ENCODE measurements at places on chromosomes 11 and 22.

GRCh38 chr11:44955015-44955738 lies 4.5 kb upstream of the TP53I11 start:
- DNase-seq = peak; percentile 96

GRCh38 chr22:39383841-39384625 lies 15.5 kb upstream of the TAB1 start:
- DNase-seq = no peak

GRCh38 chr22:44351685-44352377 lies 39.1 kb upstream of the SHISAL1 start:
- DNase-seq = peak; percentile 7

DNA sequence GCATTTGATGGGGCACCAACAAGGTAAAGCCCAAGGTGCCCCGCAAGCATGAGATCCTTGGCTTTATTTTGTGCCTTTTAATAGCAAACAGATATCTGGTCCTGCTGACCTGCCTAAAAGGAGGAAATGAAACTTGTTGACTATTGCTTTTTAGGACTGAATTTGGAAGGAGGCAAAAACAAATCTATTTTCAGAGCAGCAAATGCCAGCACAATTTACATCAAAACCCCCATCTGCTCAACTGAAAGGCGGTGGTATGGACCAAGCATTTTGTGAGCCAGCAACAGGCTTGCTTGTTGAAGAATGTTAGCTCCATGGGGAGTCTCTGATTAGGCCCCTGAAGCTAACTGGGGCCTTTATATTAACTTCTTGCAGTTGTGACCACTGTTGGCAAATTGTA lies 192.6 kb upstream of the E2F8 start:
- DNase-seq = no peak
